ENCODE measurements at places on chromosomes 1 and 21.

- H3K4me1 ChIP-seq = no peaks in the 10 kb centered on the region
- peaks cover 5% of the 10 kb centered on the region for H3K27me3 ChIP-seq
- H3K36me3 ChIP-seq = no peaks in the 10 kb centered on the region
- no peak overlapping the region for H3K27ac ChIP-seq
- no peak overlapping the region for H3K4me3 ChIP-seq
- DNase-seq = no peak
Observed at GRCh38 chr1:3066250-3066711, 2.7 kb upstream of the PRDM16 start.

DNA sequence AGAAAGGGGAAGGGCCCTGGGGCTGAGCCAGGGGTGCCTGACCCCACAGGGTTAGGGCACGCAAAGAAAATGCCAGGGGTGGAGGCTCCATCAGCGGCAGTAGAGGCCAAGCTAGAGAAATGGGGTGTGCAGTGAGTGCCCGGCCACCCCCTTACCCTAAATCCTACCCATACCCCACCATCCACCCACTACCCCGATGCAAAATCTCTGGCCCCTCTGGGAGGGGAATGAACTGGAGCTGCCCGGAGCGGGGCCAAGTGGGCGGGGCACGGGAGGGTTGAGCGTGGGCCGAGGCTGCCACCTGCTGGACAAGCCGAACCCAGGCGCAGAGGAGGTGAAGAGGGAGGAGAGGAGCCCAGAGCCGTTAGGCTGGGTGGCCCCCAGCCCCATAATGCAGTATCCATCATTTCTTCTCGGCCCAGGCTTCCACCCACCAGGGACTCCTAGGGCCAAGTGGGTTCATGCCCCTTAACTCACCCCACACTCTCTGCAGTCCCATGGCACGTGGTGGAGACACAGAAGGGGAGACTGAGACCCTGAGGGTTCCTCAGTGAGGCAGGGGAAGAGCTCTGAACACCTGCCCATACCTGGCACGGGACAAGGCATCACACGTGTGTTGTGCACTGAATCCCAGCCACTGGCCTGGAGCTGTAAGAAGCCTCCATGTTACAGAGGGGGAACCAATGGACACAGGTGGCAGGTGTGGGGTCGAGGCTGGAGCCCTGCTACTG, 1.4 kb upstream of the C1QC start:
- no peaks in the 10 kb centered on the region for H3K36me3 ChIP-seq
- peak; percentile 48 for DNase-seq
- no peak overlapping the region for H3K27ac ChIP-seq

DNA sequence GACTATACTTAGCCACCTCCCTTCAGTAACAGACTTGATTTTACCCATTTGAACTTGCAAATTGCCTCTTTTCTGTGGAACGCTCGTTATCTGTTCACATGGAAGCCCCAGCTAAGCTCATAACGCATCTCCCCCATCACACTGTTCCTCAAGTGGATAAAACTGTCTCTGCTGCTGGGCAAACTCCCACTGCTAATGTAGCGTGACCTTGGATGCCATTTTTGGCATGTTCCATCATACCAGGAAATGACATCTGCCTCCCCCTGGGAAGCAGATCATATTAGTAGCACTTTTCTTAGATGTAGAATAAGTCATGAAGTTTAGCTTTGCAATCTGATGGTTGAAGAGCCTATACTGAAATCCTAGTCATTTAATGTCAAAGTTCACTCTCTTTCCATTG, 528.7 kb upstream of the PLXNA2 start:
- H3K4me1 ChIP-seq = no peaks in the 10 kb centered on the region
- no peaks in the 10 kb centered on the region for H3K27me3 ChIP-seq
- H3K27ac ChIP-seq = no peak overlapping the region

GRCh38 chr1:3456449-3456963, 2.0 kb downstream of the ARHGEF16 start:
- peaks cover 12% of the 10 kb centered on the region for H3K27me3 ChIP-seq
- no peak for DNase-seq
- H3K36me3 ChIP-seq = no peaks in the 10 kb centered on the region
- H3K27ac ChIP-seq = no peak overlapping the region
- no peaks in the 10 kb centered on the region for H3K4me1 ChIP-seq

- no peaks in the 10 kb centered on the region for H3K27me3 ChIP-seq
- DNase-seq = no peak
- no peak overlapping the region for H3K4me3 ChIP-seq
Observed at GRCh38 chr1:167237000-167237399, 16.3 kb downstream of the POU2F1 start.

DNA sequence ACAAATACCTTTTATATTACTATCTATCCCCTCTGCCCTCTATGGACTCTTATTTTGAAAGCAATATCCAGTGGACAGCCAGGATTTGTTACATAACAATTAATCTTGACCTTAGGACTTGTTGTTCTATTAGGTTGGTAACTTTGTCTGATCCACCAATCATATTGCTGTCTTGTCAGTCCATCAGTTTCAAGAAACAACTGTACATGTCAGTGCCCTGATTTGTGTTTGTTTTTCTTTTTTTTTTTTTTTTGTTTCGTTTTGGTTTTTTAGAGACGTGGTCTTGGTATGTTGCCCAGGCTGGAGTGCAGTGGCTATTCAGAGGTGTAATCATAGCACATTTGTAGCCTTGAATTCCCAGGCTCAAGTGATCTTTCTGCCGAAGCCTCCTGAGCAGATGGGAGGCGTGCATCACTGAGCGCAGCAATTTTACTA, 1.5 kb upstream of the SCP2 start:
- H3K27ac ChIP-seq = no peak overlapping the region
- no peaks in the 10 kb centered on the region for H3K36me3 ChIP-seq
- peaks cover 5% of the 10 kb centered on the region for H3K27me3 ChIP-seq
- peaks cover 15% of the 10 kb centered on the region for H3K4me1 ChIP-seq
- DNase-seq = no peak

DNA sequence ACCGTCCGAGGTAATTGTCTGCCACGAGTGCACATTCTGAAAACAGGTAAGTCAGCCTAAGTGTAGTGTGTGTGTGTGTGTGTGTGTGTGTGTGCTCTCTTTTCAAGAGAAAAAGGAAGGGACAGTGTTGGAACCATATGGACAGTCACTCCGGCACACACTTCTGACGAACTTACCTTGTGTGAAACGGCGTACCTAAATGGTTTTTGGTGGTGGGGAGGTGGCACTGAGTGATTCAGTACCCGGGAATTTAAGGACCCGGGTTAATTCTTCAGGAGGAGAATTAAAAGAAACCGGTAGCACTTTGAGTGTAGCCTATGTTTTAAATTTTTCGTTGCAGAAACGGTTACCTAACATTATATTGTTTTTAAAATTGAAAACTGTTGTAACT, 286 bp downstream of the ODR4 start:
- peaks cover 27% of the 10 kb centered on the region for H3K36me3 ChIP-seq
- peak overlapping the region; percentile 100 for H3K4me3 ChIP-seq
- peaks cover 4% of the 10 kb centered on the region for H3K27me3 ChIP-seq
- DNase-seq = no peak

DNA sequence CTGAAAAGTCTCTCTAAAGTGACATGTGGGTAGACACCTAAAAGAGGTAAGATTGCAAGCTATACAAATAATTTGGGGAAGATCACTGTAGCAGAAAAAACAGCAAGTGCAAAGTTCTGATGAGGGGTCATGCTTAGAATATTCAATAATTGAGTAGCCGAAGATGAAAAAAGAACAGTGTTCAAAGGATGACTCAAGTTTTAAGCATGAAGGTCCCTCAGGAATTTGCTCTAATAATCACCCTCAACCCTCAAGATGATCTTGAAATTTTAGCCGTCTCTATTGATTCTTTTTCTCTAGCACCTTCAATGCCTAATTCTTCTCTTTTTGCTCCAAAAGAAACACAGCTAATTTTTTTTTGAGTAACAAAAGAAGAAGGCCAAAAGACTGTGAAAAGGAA, 190.6 kb upstream of the ZNHIT6 start:
- no peak for DNase-seq
- no peaks in the 10 kb centered on the region for H3K27me3 ChIP-seq
- H3K4me3 ChIP-seq = no peak overlapping the region
- H3K27ac ChIP-seq = no peak overlapping the region
- no peaks in the 10 kb centered on the region for H3K36me3 ChIP-seq

DNA sequence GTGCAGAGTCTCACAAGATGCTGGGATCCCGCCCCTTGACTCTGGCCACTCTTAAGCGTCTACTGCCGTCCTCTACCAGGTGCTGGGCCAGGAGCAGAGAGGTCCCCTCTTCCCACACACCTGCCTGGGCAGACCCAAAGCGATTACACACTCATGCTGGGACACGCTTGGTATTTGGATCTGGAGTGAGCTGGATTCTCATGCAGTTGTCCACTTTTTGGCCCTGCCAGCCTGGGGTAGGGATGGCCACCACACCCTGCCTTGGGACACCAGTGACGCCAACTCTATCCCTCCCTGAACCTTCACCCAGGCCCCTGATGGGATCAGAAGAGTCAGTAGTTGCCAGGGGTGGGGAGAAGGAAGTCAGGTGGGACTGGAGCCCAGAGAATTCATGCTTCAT, 28.6 kb downstream of the ITPKB start:
- peaks cover 79% of the 10 kb centered on the region for H3K4me1 ChIP-seq
- peaks cover 1% of the 10 kb centered on the region for H3K27me3 ChIP-seq
- DNase-seq = no peak
- H3K36me3 ChIP-seq = peaks cover 52% of the 10 kb centered on the region

DNA sequence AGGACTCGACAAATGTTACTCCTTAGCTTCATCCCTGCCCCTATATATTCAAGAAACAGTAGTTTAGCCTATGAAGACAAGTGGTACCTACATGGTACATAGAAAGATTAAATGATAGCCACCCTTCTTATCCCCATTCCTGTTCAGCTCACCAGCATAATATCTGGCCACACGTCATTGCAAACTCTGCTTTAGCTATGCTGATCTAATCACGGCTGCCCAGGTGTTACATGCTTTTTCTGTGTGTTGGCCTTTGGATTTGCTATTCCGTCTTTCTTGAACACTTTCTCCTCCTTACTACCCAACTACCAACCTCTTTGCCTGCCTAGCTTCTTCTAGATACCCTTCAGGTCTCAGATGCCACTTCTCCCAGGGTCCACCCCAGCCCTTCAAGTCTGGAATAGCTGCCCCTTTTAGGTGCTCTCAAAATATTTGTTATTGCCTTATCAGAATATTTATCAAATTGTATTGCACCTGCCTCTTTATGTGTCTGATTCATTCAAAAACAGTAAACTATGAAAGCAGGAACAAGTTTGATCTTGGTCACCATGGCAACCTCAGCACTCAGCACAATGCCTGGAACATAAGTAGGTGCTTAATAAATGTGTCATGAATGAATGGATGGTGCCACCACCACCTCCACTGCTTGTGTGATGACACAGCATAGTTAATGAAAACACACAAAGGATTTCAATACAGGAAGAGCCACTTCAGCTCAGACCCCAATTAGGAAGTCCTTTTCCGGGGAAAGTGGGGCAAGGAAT, 11.4 kb upstream of the DNASE2B start:
- no peaks in the 10 kb centered on the region for H3K36me3 ChIP-seq
- H3K27me3 ChIP-seq = no peaks in the 10 kb centered on the region
- DNase-seq = no peak

Data from activated T-helper 1 cell treated with anti-CD3 and anti-CD28 coated beads, Interleukin-12 subunit alpha, Interleukin-12 subunit beta, Interleukin-2, Interleukin-4 antibody, amounts not matched to agents 30 ng/mL and 10 ng/mL and 1 ng/mL, durations not matched to agents 14 hours and 24 hours and 36 hours (primary cell).